ENCODE measurements at places on chromosomes 6 and 20. TPM values are rescaled to one million over a fixed set of nuclear protein-coding genes. Genes with fewer than 3 reads are reported as not detected.
A peak's percentile ranks its signal among the peaks of the same experiment; 100 is the strongest.

The DDX43 gene
- 1.2 TPM for total RNA-seq

The HUS1B gene
- total RNA-seq: 7.5 TPM

The DNAH8 gene
- total RNA-seq: 0.16 TPM

The GJA10 gene
- total RNA-seq: not detected

The GSTA2 gene
- 1.00 TPM for total RNA-seq

The RBM24 gene
- not detected for total RNA-seq

The DNMT3B gene
- 0.37 TPM for total RNA-seq

The JPH2 gene
- total RNA-seq: 12.3 TPM

The FHL5 gene
- 9.2 TPM for total RNA-seq

GRCh38 chr6:6516666-6517458 lies 71.7 kb upstream of the LY86 start:
- H3K27me3 ChIP-seq: peaks cover 18% of the 10 kb centered on the region
- H3K4me1 ChIP-seq: no peaks in the 10 kb centered on the region
- H3K36me3 ChIP-seq: no peaks in the 10 kb centered on the region
- H3K27ac ChIP-seq: no peak overlapping the region

- H3K27me3 ChIP-seq: peaks cover 3% of the 10 kb centered on the region
- no peak overlapping the region for H3K27ac ChIP-seq
- no peak overlapping the region for H3K4me3 ChIP-seq
- no peaks in the 10 kb centered on the region for H3K4me1 ChIP-seq
Observed at GRCh38 chr6:43296780-43297497, 1.1 kb upstream of the SLC22A7 start.

DNA sequence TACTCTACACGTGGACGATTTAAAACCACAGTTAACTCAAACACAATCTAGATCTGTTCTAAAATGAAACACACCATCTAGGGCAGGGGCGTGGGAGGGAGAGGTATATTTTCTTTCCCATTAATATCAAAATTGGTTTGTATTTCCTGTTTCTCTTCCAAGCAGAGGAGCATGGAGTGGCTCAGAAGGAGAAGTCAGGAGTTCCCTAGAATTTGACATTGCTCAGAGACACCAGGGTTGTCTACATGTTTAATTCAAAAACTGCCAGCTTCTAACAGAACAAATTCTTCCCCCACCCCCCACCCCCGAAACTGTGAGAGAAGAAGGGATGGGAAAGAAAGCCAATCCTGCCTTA lies 2.3 kb downstream of the PREX1 start:
- H3K4me3 ChIP-seq: no peak overlapping the region
- H3K36me3 ChIP-seq: no peaks in the 10 kb centered on the region
- peaks cover 8% of the 10 kb centered on the region for H3K4me1 ChIP-seq
- no peak for DNase-seq
- peaks cover 51% of the 10 kb centered on the region for H3K27me3 ChIP-seq
- H3K27ac ChIP-seq: peak overlapping the region; percentile 75

- H3K4me3 ChIP-seq: peak overlapping the region; percentile 9
- no peaks in the 10 kb centered on the region for H3K36me3 ChIP-seq
- no peaks in the 10 kb centered on the region for H3K4me1 ChIP-seq
- H3K27ac ChIP-seq: peak overlapping the region; percentile 59
- no peaks in the 10 kb centered on the region for H3K27me3 ChIP-seq
Observed at GRCh38 chr6:26311385-26312095, 53.5 kb upstream of the BTN3A2 start.

DNA sequence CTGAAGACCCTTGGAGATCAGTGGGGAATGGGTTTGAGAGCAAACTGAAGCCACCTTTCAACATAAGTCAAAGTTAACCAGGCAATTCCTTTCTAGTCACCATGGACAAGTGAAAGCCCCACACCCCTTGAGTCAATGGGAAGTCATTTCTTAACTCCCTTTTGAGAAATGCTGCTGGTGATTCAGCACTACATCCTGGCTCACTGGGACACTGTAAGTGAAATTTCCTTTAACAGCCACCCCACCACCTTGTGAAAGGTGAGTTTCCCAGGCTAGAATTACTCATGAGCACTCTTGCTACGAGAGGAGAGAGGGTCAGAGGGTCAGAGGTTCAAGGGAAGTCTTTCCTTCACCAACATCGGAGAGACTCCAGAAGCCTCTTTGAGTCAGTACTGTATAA lies 93.3 kb upstream of the MARCKS start:
- no peak overlapping the region for H3K4me3 ChIP-seq
- no peak for DNase-seq
- H3K36me3 ChIP-seq: no peaks in the 10 kb centered on the region
- H3K27ac ChIP-seq: no peak overlapping the region

- DNase-seq: no peak
- no peaks in the 10 kb centered on the region for H3K4me1 ChIP-seq
- no peaks in the 10 kb centered on the region for H3K36me3 ChIP-seq
- H3K27ac ChIP-seq: no peak overlapping the region
Observed at GRCh38 chr20:45578231-45578630, 853 bp downstream of the WFDC8 start.

DNA sequence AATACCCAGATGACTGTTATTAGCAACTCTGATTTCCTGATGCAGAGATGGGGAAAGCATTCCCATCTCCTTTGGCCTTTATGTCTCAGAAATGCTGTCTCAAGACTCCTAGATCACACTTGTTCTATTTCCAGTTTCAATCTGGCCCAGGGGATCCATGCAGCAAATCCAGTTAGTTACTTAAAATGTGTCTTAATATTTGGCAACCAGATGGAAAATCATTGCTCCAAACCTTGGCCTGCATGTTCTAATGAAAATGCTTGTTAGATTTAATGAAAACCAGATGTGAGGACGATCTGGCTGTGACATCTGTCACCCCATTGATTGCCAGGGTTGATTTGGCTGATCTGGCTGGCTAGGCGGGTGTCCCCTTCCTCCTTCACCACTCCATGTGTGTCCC lies 125.2 kb downstream of the TSHZ2 start:
- no peaks in the 10 kb centered on the region for H3K36me3 ChIP-seq
- no peak for DNase-seq
- H3K4me1 ChIP-seq: no peaks in the 10 kb centered on the region
- no peak overlapping the region for H3K4me3 ChIP-seq

DNA sequence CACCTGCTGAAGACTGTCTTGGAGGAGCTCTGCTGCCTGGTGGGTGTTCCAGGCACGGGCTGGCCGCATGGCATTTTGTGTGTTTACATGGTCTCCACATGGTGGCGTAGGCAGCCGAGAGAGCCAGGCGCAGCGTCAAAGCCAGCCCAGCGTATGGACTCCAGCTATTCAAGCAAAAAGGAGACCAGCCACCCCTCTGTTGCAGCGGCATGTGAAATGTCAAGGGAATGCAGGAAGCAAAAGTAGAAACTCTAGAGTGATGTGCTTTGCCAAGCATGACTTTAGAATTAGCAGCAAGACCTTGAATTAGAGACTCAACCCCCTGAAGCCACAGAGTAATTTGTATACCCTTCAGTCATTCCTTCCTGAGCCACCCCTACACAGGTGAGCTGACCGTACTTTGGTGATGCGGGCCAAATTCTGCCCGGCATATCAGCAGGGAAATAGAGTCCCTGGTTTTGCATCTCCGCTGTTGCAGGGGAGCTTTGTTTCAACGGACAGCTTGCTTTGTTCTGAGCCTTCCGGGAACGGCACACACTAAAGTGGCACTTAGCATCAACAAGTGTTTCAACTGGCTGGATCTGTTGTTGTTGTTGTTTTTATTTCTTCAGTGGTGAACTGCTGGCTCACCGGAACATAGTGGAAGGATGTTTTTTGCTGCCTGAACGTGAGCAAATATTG lies 48.5 kb downstream of the FNDC1 start:
- no peaks in the 10 kb centered on the region for H3K36me3 ChIP-seq
- no peak overlapping the region for H3K27ac ChIP-seq
- H3K27me3 ChIP-seq: no peaks in the 10 kb centered on the region
- no peaks in the 10 kb centered on the region for H3K4me1 ChIP-seq
- DNase-seq: no peak

GRCh38 chr6:39892490-39893129 lies 41.7 kb downstream of the MOCS1 start:
- H3K4me3 ChIP-seq: no peak overlapping the region
- H3K36me3 ChIP-seq: no peaks in the 10 kb centered on the region
- no peaks in the 10 kb centered on the region for H3K27me3 ChIP-seq
- no peak overlapping the region for H3K27ac ChIP-seq

GRCh38 chr6:101011186-101011585 lies 130.1 kb upstream of the ASCC3 start:
- no peaks in the 10 kb centered on the region for H3K36me3 ChIP-seq
- peaks cover 4% of the 10 kb centered on the region for H3K4me1 ChIP-seq
- DNase-seq: peak; percentile 37

- no peak overlapping the region for H3K27ac ChIP-seq
- H3K4me3 ChIP-seq: no peak overlapping the region
- H3K27me3 ChIP-seq: peaks cover 51% of the 10 kb centered on the region
- H3K4me1 ChIP-seq: peaks cover 3% of the 10 kb centered on the region
- H3K36me3 ChIP-seq: no peaks in the 10 kb centered on the region
Observed at GRCh38 chr6:121439926-121440325, 4.5 kb downstream of the GJA1 start.

- H3K27ac ChIP-seq: no peak overlapping the region
- H3K27me3 ChIP-seq: no peaks in the 10 kb centered on the region
- no peak for DNase-seq
- no peak overlapping the region for H3K4me3 ChIP-seq
- H3K4me1 ChIP-seq: no peaks in the 10 kb centered on the region
Observed at GRCh38 chr20:22824077-22824476, 211.0 kb upstream of the SSTR4 start.

DNA sequence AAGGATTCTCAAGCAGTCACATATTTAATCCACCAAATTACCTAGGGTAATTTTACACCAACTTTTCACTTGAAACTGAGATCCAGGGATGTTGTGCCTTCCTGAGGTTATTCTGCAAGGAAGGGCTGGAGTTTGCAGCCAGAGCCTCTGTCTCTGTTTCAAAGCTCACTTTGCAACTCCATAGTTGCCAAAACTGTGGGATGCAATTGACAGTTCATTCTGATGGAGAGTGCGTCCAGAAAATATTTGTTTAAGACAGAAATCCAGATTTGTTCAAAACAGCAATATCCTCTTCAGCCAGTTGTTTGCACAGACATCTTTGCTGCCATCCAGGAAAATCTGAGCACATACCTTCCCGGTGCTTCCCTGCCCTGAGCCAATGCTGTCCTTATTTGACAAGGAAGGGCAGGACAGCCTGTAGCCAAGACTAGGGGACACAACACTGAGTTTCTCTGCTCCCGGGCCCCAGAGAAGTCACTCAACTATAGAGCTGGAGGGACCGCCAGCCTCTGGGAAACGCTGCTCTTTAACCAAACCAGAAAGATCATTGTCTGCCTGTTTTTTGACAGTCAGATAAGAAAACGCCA lies 297.4 kb downstream of the HIVEP2 start:
- peaks cover 4% of the 10 kb centered on the region for H3K4me1 ChIP-seq
- no peak overlapping the region for H3K27ac ChIP-seq
- H3K27me3 ChIP-seq: no peaks in the 10 kb centered on the region
- no peak for DNase-seq
- no peaks in the 10 kb centered on the region for H3K36me3 ChIP-seq
- H3K4me3 ChIP-seq: no peak overlapping the region

GRCh38 chr6:139290787-139291311 lies 949 bp downstream of the TXLNB start:
- no peak overlapping the region for H3K4me3 ChIP-seq
- peak overlapping the region; percentile 77 for H3K27ac ChIP-seq
- DNase-seq: peak; percentile 19
- no peaks in the 10 kb centered on the region for H3K27me3 ChIP-seq

GRCh38 chr6:3045369-3045768 lies 22.9 kb upstream of the RIPK1 start:
- peaks cover 5% of the 10 kb centered on the region for H3K27me3 ChIP-seq
- H3K27ac ChIP-seq: no peak overlapping the region
- H3K4me1 ChIP-seq: no peaks in the 10 kb centered on the region

DNA sequence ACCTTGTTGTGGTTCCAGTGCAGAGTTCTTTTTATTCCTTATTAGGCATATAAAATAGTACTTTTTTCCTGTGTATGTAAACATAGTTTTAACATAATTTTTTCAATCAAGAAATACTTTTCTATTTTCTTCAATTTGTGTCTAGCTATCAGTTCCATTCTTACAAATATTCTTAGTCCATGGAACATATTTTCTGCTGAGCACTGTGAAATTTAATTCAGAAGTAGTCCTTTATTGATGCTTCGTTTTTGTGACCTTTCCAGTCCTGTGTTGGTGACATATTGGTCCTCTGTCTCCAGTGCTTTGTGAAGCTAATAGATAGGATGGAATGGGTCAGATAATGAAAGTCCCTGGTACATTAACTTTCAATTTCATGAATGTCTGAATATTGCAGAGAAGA lies 325.1 kb downstream of the SAMD5 start:
- no peaks in the 10 kb centered on the region for H3K36me3 ChIP-seq
- no peak for DNase-seq
- no peak overlapping the region for H3K27ac ChIP-seq
- no peaks in the 10 kb centered on the region for H3K27me3 ChIP-seq
- no peaks in the 10 kb centered on the region for H3K4me1 ChIP-seq
- H3K4me3 ChIP-seq: no peak overlapping the region

DNA sequence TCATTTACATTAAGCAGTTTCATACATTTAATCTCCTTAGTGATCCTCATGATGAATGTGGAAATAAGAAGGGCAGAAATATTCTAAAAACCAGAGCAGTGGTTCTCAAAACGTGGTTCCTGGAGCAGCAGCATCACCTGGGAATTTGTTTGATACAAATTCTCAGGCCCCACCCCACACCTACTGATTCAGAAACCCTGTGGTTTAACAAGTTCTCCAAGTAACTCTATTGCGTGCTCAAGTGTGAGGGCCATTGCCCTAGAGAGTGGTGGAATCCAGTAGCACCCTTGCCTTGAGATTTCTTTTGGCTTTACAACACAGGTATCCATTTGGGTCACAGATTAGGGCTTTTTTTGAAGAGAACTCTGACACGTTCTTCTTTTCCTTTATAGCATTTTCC lies 354.6 kb upstream of the FLRT3 start:
- H3K4me1 ChIP-seq: no peaks in the 10 kb centered on the region
- H3K36me3 ChIP-seq: no peaks in the 10 kb centered on the region
- no peak overlapping the region for H3K27ac ChIP-seq
- H3K27me3 ChIP-seq: no peaks in the 10 kb centered on the region

GRCh38 chr6:71512256-71512655 lies 223.6 kb downstream of the OGFRL1 start:
- H3K4me1 ChIP-seq: no peaks in the 10 kb centered on the region
- no peaks in the 10 kb centered on the region for H3K27me3 ChIP-seq
- H3K4me3 ChIP-seq: no peak overlapping the region
- H3K27ac ChIP-seq: no peak overlapping the region
- DNase-seq: no peak
- H3K36me3 ChIP-seq: no peaks in the 10 kb centered on the region

GRCh38 chr6:55782275-55782674 lies 93.1 kb downstream of the BMP5 start:
- no peak overlapping the region for H3K4me3 ChIP-seq
- H3K27me3 ChIP-seq: no peaks in the 10 kb centered on the region
- H3K27ac ChIP-seq: no peak overlapping the region
- no peak for DNase-seq
- no peaks in the 10 kb centered on the region for H3K36me3 ChIP-seq

DNA sequence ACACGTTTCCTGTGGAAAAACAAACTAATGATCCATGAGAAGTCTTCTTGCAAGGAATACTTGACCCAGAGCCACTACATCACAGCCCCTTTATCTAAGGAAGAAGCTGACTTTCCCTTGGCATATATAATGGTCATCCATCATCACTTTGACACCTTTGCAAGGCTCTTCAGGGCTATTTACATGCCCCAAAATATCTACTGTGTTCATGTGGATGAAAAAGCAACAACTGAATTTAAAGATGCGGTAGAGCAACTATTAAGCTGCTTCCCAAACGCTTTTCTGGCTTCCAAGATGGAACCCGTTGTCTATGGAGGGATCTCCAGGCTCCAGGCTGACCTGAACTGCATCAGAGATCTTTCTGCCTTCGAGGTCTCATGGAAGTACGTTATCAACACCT lies 35.4 kb downstream of the GCNT2 start:
- DNase-seq: no peak
- H3K4me1 ChIP-seq: peaks cover 16% of the 10 kb centered on the region
- H3K27me3 ChIP-seq: no peaks in the 10 kb centered on the region
- H3K4me3 ChIP-seq: peak overlapping the region; percentile 28
- no peaks in the 10 kb centered on the region for H3K36me3 ChIP-seq
- peak overlapping the region; percentile 76 for H3K27ac ChIP-seq
